ENCODE measurements at places on chromosomes 3 and 15.

GRCh38 chr3:194069421-194070219, 66.3 kb upstream of the HES1 start:
- DNase-seq = no peak

DNA sequence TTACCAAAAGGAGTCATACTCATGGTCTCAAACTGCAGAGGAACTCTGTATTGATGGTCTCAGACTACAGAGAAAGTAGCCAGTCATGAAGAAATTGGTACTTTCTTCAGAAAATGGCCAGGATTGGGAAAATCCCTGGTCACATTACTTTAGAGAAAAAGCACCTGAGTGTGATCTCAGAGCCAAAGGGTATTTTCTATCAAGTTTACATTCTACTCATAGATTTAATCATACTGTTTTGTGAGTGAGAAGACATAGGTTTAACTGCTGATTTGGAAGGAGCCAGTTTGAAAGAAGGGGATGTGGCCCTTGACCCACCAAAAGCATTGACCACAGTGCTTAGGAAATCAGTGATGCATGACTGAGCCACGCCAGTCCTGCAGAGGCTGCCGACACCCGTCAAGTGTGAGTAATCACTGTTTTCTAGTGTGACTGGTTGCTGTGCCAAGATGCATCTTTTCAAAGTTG, 203.6 kb downstream of the AKAP13 start:
- peak; percentile 47 for DNase-seq

GRCh38 chr3:153210660-153211059, 48.6 kb downstream of the RAP2B start:
- DNase-seq = no peak

DNA sequence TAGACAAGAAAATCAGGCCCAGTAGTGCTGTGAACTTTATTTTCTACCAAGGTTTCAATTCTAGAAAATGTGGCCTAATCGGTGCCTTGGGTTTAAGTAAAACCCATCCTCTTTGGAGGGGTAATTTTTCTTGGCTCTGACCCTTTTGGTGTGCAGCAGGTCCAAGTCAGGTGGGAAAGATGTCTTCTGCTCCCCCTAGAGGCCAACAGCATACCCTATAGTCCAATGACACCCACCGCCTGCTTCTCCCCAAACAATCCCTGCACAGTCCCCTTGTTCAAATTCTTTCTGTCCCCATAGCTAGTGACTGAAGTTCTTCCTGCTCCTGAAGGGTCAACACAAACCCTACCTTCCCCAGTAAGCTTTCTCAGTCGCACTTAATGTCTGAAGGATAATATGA, 261.8 kb upstream of the GOLGA6L4 start:
- no peak for DNase-seq

DNA sequence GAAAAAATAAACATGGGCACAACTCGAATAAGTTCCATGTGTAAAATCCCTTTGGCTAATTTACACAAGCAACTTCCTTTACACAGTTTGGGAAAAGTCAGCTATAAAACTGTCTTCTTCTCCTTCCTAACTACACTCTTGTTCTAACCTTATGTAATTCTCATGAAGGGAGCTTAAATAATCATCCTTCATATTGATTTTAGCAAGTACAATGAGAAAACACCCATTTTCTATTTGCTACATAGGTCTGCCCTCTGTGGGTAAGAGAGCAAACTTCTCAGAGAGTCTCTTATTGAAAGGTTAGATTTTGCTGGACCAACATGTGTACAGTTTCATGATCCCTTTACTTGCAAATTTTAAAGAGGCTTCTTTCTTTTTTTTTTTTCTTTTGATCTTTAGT, 398.5 kb downstream of the ROBO1 start:
- DNase-seq = no peak

GRCh38 chr3:142857056-142857455, 31.8 kb downstream of the PCOLCE2 start:
- DNase-seq = no peak

DNA sequence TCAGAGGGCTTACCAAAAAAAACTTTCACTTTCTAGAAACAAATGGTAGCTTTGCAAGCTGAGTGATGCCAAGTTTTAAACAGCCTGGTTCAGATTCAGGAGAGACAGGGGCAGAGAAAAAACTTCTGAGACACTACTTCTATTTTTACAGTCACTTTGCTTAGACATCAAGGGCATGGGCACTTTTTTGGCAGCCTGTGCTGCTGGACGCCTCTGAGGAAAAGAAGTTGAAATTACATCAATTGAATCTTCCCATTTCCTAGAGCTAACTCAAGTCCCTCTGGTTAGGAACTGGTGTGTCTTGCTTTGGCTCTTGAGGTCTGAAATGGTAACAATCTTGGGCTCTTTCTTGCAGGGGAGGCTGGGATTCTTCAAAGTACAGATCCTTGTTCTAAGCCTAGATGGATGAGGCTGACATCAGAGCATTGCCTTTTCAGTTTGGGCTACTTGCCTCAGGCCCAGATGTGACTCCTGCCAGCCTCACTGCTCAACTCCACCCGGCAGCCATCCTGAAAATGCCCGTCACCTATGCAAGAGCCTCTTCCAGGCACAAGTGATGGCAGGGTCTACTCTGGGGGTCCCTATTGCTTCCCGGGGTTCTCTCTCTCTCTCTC, 357.5 kb downstream of the FOXP1 start:
- DNase-seq = peak; percentile 49

GRCh38 chr3:101159478-101159877, 160.9 kb downstream of the IMPG2 start:
- DNase-seq = no peak

GRCh38 chr15:93231261-93231925, 142.4 kb upstream of the RGMA start:
- no peak for DNase-seq

DNA sequence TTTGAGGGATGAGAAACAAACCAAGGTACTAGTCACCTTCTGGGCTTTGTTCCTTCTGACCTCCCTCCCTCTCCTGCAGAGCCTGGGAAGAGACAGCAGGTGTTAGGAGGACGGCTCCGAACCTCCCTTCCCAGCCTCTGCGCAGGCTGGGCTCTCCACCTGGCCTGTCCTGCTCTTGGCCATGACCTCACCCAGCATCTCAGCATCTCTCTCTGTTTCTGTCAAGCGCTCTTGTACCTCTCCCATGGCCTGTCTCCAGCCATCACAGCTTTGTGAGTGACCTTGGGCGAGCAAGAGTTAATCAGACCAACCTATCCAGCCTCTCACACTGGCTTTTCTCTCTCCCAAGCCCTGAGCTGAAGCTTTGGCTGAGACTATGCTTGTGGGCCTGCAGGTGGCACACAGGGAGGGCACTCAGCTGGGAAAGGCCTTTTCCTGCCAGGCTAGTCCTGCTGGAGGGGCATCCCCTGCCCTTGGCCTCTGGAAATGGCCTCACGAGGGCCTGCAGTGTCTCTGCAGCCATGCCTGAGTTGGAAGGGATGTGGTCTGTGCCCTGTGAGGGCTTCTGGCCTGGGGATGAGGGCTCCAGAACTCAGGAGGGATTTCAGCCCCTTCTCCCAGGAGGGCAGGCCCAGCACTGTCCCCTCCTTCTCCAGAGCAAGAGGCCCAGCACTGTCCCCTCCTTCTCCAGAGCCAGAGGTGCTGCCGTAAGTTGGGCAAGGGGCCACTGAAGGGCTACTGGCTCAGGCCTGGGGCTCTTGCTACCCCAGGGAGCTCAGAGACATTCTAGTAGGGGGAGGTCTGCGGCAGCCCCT, 2.1 kb downstream of the CHST13 start:
- no peak for DNase-seq

GRCh38 chr3:8574670-8575322, 69.8 kb downstream of the SSUH2 start:
- no peak for DNase-seq

- no peak for DNase-seq
Observed at GRCh38 chr3:107683447-107683846, 160.7 kb downstream of the BBX start.

- no peak for DNase-seq
Observed at GRCh38 chr3:139327861-139328260, 16.0 kb upstream of the MRPS22 start.

GRCh38 chr3:18556503-18557135, 131.5 kb upstream of the SATB1 start:
- DNase-seq = peak; percentile 48

- no peak for DNase-seq
Observed at GRCh38 chr3:128449111-128449638, 17.5 kb downstream of the DNAJB8 start.

DNA sequence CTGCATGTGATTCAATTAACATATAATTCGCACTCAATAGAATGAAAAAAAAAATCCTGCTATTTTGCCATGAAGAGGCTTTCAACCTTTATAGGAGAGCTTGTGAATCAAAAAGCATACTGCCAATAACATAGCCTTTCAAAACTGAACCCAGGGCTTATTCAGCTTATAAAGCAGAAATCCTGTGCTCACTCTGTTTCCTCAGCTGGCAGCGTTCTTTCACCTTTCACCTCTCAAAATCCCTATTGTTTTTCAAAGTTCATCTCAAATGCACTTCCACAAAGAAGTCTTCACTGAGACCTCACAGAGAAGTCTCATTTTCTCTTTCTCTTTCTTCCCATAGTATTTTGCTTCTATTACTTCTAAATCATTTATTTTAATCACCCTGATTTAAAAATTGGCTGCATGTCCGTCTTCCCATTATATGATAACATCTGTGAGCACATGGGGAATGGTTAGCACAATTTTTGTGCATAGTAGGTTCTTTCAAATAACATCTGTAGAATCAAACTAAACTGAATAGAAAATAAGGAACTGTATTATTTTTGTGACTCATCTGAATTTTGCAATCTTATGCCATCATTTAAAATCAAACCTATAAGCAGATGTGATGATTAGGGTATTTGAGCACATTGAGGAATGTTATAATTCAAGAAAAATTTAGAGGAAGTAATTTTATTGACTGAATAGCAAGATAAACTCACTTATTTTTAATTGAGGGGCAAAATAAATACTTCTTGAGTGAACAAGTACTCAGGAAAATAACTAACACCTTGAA, 373.4 kb downstream of the NLGN1 start:
- DNase-seq = no peak

GRCh38 chr3:126476166-126477060, 722 bp upstream of the ZXDC start:
- peak; percentile 72 for DNase-seq

DNA sequence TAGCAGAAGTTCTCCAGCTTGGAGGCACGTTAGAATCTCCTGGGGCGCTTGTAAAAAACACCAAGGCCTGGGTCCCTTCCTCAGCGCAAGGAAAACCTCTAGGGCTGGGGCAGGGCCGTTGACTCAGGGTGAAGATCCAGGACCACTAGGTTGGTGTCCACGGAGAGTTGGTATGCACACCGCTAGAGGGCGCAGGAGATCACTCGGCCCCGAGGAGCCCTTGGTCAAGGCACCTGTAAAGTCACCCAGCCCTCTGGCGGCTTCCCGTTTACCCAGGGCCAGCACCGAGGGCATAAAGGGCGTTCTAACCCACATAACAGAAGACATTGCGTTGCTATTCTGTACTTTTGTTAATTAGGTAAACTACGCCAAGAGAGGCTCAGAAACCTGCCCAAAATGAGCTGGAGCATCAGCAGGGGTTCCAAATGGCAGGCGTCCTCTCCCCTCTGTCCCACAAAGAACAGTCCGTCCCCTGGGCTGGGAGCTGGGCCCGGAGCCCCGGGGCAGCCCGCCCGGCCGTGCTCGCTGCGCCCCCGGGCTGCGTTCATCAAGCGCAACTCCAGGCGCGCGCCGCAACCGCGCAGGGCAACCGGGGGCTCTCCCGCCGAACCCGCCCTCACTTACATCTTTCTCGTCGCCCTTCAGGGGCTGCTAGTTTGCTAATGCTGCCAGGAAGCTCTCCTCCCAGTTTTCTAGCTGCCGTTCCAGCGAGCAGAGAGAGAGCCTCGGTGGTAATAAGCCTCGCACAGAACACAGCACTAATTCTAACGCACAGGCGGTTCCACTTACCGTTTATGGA, 332.1 kb downstream of the ARRDC4 start:
- peak; percentile 59 for DNase-seq

- DNase-seq = no peak
Observed at GRCh38 chr15:53401503-53401902, 358.0 kb downstream of the WDR72 start.

GRCh38 chr3:16350597-16351318, 85.7 kb downstream of the OXNAD1 start:
- no peak for DNase-seq

- no peak for DNase-seq
Observed at GRCh38 chr3:197340521-197340871, 42.1 kb upstream of the DLG1 start.

- no peak for DNase-seq
Observed at GRCh38 chr15:52436981-52437380, 91.7 kb downstream of the MYO5A start.

DNA sequence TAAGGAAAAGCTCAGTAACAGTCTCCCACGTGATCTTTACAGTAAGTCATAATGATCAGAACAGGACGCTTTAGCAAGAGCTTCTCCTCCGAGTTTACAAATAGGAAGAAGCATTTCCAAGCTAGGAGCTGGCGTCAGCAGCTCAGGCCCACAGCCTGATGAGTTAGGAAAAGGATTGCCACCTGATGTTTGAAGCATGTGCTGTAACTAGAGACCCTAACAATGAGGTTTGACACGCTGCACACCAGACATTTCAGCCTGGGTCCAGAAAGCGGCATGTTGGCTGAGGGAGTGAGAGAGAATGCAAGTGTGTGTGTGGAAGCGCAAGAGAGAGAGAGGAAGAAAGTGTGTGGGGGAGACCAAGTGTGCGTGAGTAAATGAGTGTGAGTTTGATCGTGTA, 47.3 kb downstream of the TLE3 start:
- DNase-seq = no peak

DNA sequence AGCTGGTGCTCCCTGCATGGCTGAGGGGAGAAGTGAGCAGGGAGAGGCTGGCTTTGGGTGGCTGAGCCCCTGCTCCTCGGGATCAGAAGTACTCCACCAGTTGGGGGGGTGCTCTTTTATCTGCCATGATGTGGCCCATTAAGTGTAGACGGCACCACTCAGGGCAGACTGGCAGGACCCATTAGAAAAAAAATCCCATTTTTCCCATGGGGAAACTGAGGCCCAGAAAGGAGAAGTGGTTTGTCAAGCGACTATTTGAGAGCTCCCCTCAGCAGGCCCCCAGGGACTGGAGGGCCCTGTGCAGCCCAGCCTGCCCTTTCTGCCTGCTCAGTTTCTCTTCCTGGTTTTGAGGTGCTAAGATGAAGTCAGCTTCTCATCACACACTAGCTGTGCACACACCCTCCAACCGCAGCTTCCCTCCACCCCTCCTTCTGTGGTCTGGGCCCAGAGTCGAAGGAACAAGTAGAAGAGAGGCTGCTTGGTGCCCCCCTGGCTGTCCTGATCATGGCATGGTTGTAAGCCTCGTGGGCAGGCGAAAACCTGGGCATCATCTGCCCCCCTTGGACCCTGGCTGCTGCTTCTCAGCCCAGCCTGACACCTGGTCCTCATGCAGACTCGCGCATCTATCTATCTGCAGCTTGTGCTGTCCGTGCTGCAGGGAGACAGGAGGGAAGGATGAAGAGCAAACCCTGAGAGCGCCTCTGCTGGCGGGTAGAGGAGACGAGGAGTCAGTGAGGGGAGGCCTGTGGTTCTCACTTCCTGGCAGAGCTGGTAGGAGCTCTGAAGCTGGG, 5.6 kb downstream of the CSK start:
- DNase-seq = peak; percentile 83
